Endodermal cell (in vitro differentiated cells): ENCODE measurements at places on chromosomes 1 and 21. TPM values are rescaled to one million over a fixed set of nuclear protein-coding genes. Genes with fewer than 3 reads are reported as not detected.

The PIK3CD gene
- 13.8 and 14.2 TPM in 2 replicates for total RNA-seq

The LCE1F gene
- not detected in 2 replicates for total RNA-seq

The WNT9A gene
- total RNA-seq = 1.5 and 1.7 TPM in 2 replicates

The ORC1 gene
- 14.5 to 26.9 TPM (median 25.5 TPM) in 3 replicates for total RNA-seq

The HSD11B1 gene
- total RNA-seq = not detected in 3 replicates

The DLGAP3 gene
- 4.6 TPM in 2 replicates for total RNA-seq

The ATP1A4 gene
- 0.75 TPM in 1 of 3 replicates, not detected in the others for total RNA-seq

The GJA8 gene
- total RNA-seq = not detected in 3 replicates

The VHLL gene
- not detected in 2 replicates for total RNA-seq

The MYBPH gene
- total RNA-seq = not detected in 2 replicates

The RCSD1 gene
- 0.29 to 0.38 TPM (median 0.38 TPM) in 3 replicates for total RNA-seq

DNA sequence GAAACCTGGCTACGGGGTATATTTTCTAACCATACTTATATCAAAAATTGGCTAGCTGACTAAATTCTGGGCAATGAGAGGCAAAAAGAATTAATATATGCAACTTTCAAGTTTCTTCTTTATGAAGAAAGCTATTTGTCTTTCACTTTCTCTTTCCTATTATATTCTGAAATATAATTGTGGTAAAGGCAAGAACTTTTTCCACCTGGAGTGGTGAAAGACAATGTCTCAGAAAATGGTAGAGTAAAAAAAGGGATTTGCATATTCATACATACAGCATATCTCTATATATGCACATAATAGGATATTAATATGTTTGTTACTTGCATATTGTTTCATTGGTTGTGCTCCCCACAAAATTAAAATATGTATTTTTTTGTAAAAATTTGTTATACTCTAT, 793.8 kb downstream of the PLA2G4A start:
- no peaks in the 10 kb centered on the region for H3K36me3 ChIP-seq
- DNase-seq = no peak
- no peak overlapping the region for H3K4me3 ChIP-seq

- no peaks in the 10 kb centered on the region for H3K4me1 ChIP-seq
- H3K27ac ChIP-seq = peak overlapping the region; percentile 49
- no peak overlapping the region for H3K4me3 ChIP-seq
- peaks cover 38% of the 10 kb centered on the region for H3K36me3 ChIP-seq
- no peaks in the 10 kb centered on the region for H3K27me3 ChIP-seq
These were observed 8.4 kb downstream of the PDE9A start for GRCh38 chr21:42661688-42662429.

DNA sequence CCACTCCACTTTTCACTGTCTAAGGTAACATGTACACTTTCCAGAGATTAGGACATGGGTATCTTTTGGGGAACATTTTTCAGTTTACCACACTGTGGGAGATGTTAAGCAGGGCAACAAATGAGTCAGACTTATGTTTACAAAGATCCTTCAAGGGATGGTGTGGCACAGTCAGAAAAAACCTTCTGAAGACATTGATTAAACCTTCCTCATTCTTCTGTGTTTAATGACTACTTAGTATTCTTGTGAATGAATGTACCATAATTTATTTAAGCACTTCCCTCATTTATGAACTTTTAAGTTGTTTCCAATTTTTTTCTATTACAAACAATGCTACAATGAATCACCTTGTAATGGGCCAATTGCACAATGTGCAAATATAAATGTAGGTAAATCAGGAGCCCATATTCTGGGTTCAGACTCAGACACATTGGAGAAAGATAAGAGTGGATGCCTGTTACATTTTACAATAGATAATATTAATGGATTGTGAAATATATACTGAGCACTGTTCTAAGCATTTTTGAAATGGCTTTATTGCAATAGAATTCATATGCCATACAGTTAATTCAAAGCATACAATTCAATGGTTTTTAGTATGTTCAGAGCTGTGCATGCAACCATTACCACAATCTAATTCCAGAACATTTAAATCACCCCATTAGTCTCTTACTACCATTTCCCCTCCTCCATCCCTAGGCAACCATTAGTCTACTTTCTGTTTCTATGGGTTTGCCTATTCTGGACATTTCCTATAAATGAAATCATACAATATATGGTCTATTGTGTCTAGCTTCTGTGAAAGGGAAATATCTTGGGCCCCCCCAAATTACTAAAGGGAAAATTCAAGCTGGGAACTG, 1.9 kb upstream of the SFT2D2 start:
- no peaks in the 10 kb centered on the region for H3K27me3 ChIP-seq
- DNase-seq = no peak
- H3K4me1 ChIP-seq = peaks cover 4% of the 10 kb centered on the region
- H3K27ac ChIP-seq = no peak overlapping the region
- H3K4me3 ChIP-seq = peak overlapping the region; percentile 85

DNA sequence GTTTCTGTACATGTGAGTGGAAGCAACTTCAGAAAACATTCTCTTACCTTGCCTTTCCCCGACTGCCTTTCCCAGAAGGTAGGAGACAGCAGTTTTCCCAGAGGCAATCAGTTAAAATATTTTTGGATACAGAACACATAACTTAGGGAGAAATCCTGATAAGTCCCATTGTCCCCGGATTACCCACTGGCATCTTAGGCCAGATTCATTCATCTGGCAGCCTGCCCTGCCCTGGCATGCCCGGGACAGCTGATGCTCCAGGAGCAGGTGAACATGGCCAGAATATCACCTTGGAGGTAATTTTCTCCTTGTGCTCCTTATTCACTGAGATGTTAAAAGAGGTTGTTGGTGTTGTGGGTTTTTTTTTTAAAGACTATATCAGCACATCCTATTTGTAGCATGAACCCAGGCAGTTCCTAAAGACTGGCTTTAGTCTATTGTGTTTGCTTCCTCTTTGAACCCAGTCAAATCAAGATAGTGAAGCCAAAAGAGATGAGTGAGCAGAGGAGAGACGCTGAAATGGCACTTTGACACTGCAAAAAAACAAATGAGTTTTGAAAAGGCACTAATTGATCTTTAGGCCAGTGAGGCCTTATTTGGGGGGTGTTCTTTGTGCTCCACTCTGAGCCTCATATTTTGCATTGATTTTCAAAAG, 139.6 kb downstream of the PLPP3 start:
- peaks cover 46% of the 10 kb centered on the region for H3K4me1 ChIP-seq
- no peaks in the 10 kb centered on the region for H3K36me3 ChIP-seq
- no peak overlapping the region for H3K27ac ChIP-seq

GRCh38 chr1:5455056-5455455, 537.2 kb downstream of the NPHP4 start:
- no peak overlapping the region for H3K27ac ChIP-seq
- DNase-seq = peak; percentile 79
- H3K4me1 ChIP-seq = no peaks in the 10 kb centered on the region
- H3K27me3 ChIP-seq = peaks cover 21% of the 10 kb centered on the region
- no peaks in the 10 kb centered on the region for H3K36me3 ChIP-seq

DNA sequence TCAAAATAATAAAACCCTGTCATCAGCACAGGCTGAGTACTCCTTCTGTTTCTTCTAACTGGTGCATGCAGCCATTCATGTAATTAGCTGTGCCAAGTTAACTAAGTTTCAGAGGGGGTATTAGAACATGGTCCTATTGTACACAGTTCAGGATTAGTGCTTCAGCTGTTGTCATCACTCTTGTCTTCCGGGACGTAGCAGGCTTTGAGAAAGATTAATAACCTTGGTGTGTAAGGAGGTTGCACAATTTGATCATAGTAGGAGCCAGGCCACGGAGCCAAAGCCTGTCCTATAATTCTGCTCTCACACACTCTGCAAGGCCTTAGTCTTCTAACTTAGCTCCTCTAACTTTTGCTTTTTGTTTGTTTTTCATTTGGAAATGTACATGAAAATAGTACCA, 44.7 kb downstream of the PTGFRN start:
- no peak overlapping the region for H3K27ac ChIP-seq
- H3K4me1 ChIP-seq = peaks cover 8% of the 10 kb centered on the region
- no peaks in the 10 kb centered on the region for H3K27me3 ChIP-seq
- no peak overlapping the region for H3K4me3 ChIP-seq
- no peak for DNase-seq

GRCh38 chr1:109296782-109297181, 10.0 kb downstream of the MYBPHL start:
- H3K27me3 ChIP-seq = peaks cover 17% of the 10 kb centered on the region
- no peak overlapping the region for H3K4me3 ChIP-seq
- no peaks in the 10 kb centered on the region for H3K36me3 ChIP-seq

GRCh38 chr1:152347116-152347728, 12.6 kb downstream of the FLG2 start:
- peak; percentile 65 for DNase-seq
- no peaks in the 10 kb centered on the region for H3K4me1 ChIP-seq
- no peaks in the 10 kb centered on the region for H3K27me3 ChIP-seq
- no peak overlapping the region for H3K4me3 ChIP-seq
- no peaks in the 10 kb centered on the region for H3K36me3 ChIP-seq

DNA sequence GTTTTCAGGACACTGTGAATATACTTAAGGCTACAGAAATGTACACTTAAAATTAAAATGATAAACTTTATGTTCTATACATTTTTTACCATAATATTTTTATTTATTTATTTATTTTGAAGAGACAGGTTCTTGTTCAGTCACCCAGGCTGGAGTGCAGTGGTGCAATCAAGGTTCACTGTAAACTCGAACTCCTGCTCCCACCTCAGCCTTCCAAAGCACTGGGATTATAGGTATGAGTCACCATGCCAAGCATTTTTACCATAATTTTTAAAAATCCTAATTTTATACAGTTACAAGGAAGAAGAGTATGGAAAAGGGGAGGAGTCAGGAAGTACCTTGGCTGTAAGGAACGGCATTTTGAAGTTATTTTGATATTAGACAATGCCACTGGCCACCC, 23.6 kb upstream of the ANGPTL3 start:
- no peak for DNase-seq
- H3K27ac ChIP-seq = no peak overlapping the region
- H3K36me3 ChIP-seq = peaks cover 34% of the 10 kb centered on the region
- no peaks in the 10 kb centered on the region for H3K27me3 ChIP-seq

GRCh38 chr1:196558411-196558810, 49.8 kb downstream of the KCNT2 start:
- no peaks in the 10 kb centered on the region for H3K27me3 ChIP-seq
- DNase-seq = no peak
- no peak overlapping the region for H3K27ac ChIP-seq
- H3K4me1 ChIP-seq = no peaks in the 10 kb centered on the region
- H3K36me3 ChIP-seq = no peaks in the 10 kb centered on the region
- H3K4me3 ChIP-seq = no peak overlapping the region

- peaks cover 77% of the 10 kb centered on the region for H3K27me3 ChIP-seq
- DNase-seq = no peak
- H3K27ac ChIP-seq = no peak overlapping the region
- H3K36me3 ChIP-seq = no peaks in the 10 kb centered on the region
- no peaks in the 10 kb centered on the region for H3K4me1 ChIP-seq
These were observed 146.3 kb downstream of the TSEN15 start for GRCh38 chr1:184197831-184198230.

- H3K4me1 ChIP-seq = no peaks in the 10 kb centered on the region
- no peak for DNase-seq
- no peaks in the 10 kb centered on the region for H3K27me3 ChIP-seq
- no peak overlapping the region for H3K4me3 ChIP-seq
- H3K27ac ChIP-seq = no peak overlapping the region
- no peaks in the 10 kb centered on the region for H3K36me3 ChIP-seq
These were observed 1378.1 kb upstream of the PRMT6 start for GRCh38 chr1:105678334-105678733.

- DNase-seq = no peak
- no peaks in the 10 kb centered on the region for H3K27me3 ChIP-seq
- H3K36me3 ChIP-seq = peaks cover 7% of the 10 kb centered on the region
- H3K27ac ChIP-seq = no peak overlapping the region
These were observed 36.3 kb downstream of the FAAP20 start for GRCh38 chr1:2158272-2158671.

GRCh38 chr1:37763791-37764413, 1.0 kb downstream of the EPHA10 start:
- no peaks in the 10 kb centered on the region for H3K4me1 ChIP-seq
- no peak for DNase-seq
- H3K36me3 ChIP-seq = no peaks in the 10 kb centered on the region
- H3K27me3 ChIP-seq = peaks cover 100% of the 10 kb centered on the region
- no peak overlapping the region for H3K4me3 ChIP-seq

GRCh38 chr1:204402391-204402790, 9.2 kb downstream of the PPP1R15B start:
- no peak for DNase-seq
- no peak overlapping the region for H3K27ac ChIP-seq
- peaks cover 81% of the 10 kb centered on the region for H3K36me3 ChIP-seq
- no peaks in the 10 kb centered on the region for H3K4me1 ChIP-seq
- no peak overlapping the region for H3K4me3 ChIP-seq

DNA sequence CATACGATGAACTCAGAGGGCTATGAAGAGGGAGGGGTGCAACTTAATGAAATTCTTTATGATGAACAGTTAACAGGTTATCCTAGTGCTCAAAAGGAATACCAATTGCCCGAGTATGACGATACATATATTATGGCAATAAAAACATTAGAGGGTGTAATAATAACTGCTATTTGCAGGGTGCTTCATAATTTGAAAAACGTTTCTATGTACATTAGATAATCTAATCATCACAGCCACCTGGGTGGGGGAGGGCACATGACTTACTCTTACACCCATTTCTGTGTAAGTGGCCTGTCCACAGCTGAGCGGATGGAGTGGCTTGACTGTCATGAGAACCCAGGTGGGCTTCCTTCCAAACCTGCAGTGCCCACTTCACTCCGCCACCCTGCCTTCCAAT, 46.3 kb downstream of the TIAM1 start:
- no peak for DNase-seq
- H3K27me3 ChIP-seq = no peaks in the 10 kb centered on the region
- no peak overlapping the region for H3K27ac ChIP-seq
- H3K36me3 ChIP-seq = no peaks in the 10 kb centered on the region

DNA sequence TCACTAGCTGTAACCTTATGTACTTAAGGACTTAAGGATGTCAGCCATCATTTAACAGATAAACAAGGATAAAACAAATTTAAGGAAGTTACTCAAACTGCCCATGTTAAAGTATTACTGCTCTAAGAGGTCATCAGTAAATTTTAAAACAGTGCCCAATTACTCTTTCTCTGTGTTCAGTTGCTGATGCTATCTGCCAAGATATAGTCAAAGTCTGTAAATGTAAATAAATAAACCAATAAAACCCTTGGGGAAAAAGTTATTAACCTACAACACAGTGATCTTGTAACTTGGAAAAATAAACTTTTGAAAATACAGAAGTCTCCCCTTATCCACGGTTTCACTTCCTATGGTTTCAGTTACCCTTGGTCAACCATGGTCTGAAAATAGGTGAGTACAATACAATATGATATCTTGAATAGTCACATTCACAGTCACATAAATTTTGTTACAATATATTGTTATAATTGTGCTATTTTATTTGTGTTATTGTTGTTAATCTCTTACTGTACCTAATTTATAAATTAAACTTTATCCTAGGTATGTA, 501.8 kb downstream of the LMO4 start:
- no peaks in the 10 kb centered on the region for H3K36me3 ChIP-seq
- no peak for DNase-seq
- no peaks in the 10 kb centered on the region for H3K4me1 ChIP-seq
- no peak overlapping the region for H3K4me3 ChIP-seq
- no peak overlapping the region for H3K27ac ChIP-seq
- no peaks in the 10 kb centered on the region for H3K27me3 ChIP-seq

- H3K4me3 ChIP-seq = no peak overlapping the region
- no peaks in the 10 kb centered on the region for H3K36me3 ChIP-seq
- DNase-seq = no peak
- H3K27me3 ChIP-seq = no peaks in the 10 kb centered on the region
- H3K27ac ChIP-seq = no peak overlapping the region
These were observed 983.8 kb downstream of the TTLL7 start for GRCh38 chr1:83015163-83015562.

- H3K4me3 ChIP-seq = peak overlapping the region; percentile 83
- H3K4me1 ChIP-seq = no peaks in the 10 kb centered on the region
- peak; percentile 84 for DNase-seq
- peak overlapping the region; percentile 3 for H3K27ac ChIP-seq
- H3K36me3 ChIP-seq = no peaks in the 10 kb centered on the region
- peaks cover 49% of the 10 kb centered on the region for H3K27me3 ChIP-seq
These were observed 735 bp upstream of the BRINP3 start for GRCh38 chr1:190478149-190479049.
